Hematopoietic multipotent progenitor cell (in vitro differentiated cells): ENCODE measurements at places on chromosomes 4 and X.

- DNase-seq: peak; percentile 32
These were observed 418.2 kb downstream of the STIM2 start for GRCh38 chr4:27278615-27279375.

- no peak for DNase-seq
These were observed 46.6 kb upstream of the GK2 start for GRCh38 chr4:79454656-79455055.

GRCh38 chrX:85922821-85923220 lies 124.5 kb downstream of the CHM start:
- no peak for DNase-seq

GRCh38 chr4:133483600-133484246 lies 334.6 kb downstream of the PCDH10 start:
- DNase-seq: peak; percentile 5

GRCh38 chr4:139942241-139942640 lies 211.7 kb downstream of the MAML3 start:
- DNase-seq: no peak
